H9 (cell line): ENCODE measurements at places on chromosomes 5 and 9. TPM values are rescaled to one million over a fixed set of nuclear protein-coding genes. Genes with fewer than 3 reads are reported as not detected.

The ASPN gene
- not detected in 2 replicates for total RNA-seq

DNA sequence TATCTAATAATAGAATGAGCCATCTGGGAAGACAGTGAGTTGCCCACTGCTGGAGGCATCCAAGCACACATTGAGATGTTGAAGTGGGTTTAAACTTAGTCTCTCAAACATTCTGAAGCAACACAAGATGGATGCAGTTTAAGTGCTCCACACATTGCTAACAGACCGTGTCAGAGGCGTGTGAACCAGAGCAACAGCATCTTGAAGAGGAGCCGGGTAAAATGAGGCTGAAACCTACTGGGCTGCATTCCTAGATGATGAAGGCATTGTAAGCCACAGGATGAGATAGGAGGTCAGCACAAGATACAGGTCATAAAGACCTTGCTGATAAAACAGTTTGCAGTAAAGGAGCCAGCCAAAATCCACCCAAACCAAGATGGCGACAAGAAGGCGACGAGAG is 73.5 kb upstream of the TMEM215 start:
- no peak for DNase-seq

The NME5 gene
- total RNA-seq, result 0.66 and 0.96 TPM in 2 replicates

The AMACR gene
- total RNA-seq, result 8.2 and 9.7 TPM in 2 replicates

DNA sequence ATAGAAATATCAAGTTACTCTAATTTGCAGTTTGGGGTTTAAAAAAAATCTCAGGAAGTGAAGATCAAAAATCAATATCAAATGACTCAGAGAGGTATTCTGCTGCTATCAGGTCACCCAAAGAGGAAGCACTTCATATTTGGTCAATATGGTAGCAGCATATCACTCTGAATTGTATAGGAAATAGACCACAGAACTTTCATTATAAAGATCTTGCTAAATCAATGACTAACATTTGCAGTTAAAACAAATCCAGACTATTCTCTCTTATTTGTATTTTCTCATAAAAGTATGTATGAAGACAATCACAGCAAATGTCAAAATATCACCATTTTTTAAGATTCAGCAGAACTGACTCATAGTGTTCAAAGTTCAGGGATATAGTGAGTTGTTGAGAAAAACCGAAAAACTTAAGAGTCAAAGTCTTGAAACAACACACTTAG is 105.8 kb upstream of the PCSK1 start:
- DNase-seq, result no peak
